Left lung (tissue), 14 donors: ENCODE measurements at places on chromosomes 2 and 18. TPM values are rescaled to one million over a fixed set of nuclear protein-coding genes. Genes with fewer than 3 reads are reported as not detected.

DNA sequence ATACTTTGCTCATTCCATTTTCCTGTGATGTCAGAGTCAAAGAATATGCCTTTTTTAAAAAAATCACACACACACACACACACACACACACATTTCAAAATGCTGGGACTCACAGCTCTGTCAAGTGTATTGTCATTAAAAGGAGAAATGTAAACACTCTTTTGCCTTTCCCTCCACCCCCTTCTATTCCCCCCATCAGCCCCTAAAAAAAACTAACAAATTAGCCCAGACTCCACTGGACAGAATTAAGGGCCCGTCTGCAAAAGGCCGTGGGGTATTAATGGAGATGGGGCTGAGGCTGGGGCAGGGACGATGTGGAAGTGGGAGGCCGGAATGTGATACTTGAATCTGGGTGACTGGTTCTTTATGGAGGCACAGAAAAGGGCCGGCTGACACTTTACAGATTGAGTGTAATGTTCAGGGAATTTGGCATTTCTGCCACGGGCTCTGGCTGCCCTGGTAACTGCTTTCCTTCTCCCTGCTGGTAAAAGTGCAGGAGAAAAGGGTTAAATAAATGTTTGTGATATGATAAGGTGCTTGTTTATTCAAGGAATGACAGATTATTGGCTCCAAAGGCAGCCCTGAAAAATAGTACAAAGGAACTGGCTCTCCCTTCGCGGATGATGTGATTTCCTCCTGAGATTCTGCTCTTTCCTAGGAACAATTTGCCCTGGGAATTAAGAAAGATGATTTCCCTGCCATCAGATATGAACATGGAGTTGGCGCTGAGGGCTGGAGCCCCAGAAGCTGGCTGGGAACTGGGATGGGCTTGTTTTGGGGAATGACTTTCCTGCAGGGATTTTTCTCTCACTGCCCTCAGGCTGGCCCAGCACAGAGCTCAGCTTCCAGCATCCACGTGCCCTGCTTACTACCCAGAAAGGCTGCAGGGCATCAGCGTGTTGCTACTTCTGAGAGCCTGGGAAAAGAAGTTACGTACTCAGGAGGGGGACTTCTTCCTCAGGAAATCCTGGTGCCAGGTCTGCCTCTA, 52.8 kb upstream of the CTAGE1 start:
- no peaks in the 10 kb centered on the region for H3K36me3 ChIP-seq
- H3K4me1 ChIP-seq: peaks cover 38% of the 10 kb centered on the region
- peak overlapping the region; percentile 70 for H3K27ac ChIP-seq
- DNase-seq: no peak
- no peak overlapping the region for H3K4me3 ChIP-seq

GRCh38 chr2:161843936-161844335, 219.7 kb downstream of the SLC4A10 start:
- DNase-seq: no peak
- H3K4me3 ChIP-seq: no peak overlapping the region
- no peaks in the 10 kb centered on the region for H3K4me1 ChIP-seq
- H3K27me3 ChIP-seq: no peaks in the 10 kb centered on the region

DNA sequence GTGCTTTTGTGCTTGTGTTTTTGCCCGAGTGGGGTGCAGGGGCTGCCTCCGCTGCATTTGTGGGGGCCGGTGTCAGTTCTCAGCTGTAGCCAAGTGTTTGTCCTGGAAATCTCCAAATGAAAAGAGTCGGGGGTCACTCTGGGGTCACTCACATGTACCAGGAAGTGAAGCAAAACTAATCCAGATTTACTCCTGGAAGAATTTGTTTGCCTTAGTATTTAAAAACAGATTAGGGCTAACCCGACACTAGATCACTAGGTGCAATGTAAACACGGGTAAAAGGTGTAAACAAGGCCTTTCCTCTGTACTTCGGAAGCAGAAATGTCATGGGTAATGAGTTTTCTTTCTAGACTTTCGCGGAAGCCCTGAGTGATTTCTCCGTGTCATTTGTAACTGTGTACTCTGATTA, 50.3 kb downstream of the GBX2 start:
- H3K36me3 ChIP-seq: no peaks in the 10 kb centered on the region
- peak; percentile 13 for DNase-seq
- no peak overlapping the region for H3K4me3 ChIP-seq
- H3K27ac ChIP-seq: no peak overlapping the region
- peaks cover 3% of the 10 kb centered on the region for H3K4me1 ChIP-seq
- no peaks in the 10 kb centered on the region for H3K27me3 ChIP-seq

DNA sequence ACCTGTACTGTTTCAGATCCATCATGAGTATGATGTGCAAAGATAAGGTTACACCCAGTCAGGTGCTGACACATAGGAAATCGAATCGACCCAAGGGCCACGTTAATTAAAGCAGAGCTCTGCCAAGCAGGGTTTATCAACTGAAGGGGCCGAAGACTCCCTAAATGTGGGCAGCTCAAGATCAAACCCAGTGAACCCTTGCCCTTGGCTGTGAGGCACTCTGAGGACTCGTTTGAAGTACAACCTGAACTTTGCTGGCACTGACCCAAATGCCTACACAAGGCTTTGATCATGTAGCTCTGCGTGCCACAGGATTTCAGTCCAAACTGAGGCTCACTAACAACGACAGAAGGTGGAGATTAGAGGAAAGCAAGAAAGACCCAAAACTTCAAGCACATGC, 352.1 kb downstream of the MTX2 start:
- no peaks in the 10 kb centered on the region for H3K36me3 ChIP-seq
- H3K4me1 ChIP-seq: no peaks in the 10 kb centered on the region
- no peak for DNase-seq

DNA sequence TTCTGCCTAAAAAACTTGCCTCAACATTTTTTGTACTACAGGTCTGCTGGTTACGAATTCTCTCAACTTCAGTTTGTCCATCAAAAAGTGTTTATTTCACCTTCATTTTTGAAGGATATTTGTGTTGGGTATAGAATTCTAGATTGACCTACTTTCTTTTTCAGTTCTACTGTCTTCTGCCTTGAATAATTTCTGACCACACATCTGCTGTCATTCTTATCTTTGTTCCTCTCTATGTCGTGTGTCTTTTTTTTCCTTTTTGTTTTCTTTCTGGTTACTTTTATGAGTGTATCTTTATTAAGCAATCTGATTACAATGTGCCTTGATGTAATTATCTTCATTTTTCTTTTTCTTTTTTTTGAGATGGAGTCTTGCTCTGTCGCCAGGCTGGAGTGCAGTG, 25.3 kb downstream of the ADCY3 start:
- H3K36me3 ChIP-seq: no peaks in the 10 kb centered on the region
- no peak overlapping the region for H3K4me3 ChIP-seq

- H3K27ac ChIP-seq: no peak overlapping the region
- no peaks in the 10 kb centered on the region for H3K36me3 ChIP-seq
- no peaks in the 10 kb centered on the region for H3K4me1 ChIP-seq
- DNase-seq: no peak
- no peaks in the 10 kb centered on the region for H3K27me3 ChIP-seq
These were observed 516.9 kb downstream of the ARHGAP15 start for GRCh38 chr2:143645921-143646645.

DNA sequence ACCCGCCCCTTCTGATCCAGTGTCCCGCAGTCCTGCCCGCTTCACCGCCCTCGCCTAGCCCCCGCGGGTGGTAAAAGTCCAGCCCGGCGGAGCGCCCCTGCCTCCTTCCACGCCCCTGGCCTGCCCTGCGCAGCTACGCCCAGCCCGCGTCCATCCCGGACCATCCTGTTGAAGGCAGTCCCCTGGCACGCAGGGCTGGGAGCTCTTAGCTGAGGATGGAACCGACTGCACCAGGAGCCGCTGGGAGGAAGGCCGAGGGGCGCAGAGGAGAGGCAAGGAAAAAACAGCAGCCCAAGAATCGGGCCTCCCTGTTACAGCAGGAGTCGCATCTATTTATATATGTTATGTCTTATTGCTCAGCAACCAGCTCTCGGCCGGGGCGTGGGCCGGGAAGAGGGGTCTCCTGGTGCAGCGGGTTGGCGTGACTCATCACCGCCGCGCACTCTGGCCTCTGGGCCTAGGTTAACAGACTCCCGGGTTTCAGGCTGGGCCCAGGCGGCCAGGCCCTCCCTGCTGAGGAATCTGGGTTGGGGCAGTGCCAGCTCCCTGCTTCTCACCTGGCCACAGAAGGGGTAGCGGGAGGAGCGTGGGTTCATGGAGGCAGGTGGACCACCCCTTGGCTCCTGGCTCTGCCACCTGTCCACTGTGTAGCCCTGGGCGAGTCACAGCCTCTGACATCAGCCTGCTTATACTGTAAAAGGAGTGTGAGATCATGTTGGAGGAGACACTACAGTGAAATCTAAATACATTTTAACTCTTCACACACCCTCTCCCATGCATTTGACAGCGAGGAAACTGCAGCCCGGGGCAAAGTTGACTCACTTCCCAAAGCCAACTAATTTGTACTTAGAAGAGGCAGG, 13.4 kb upstream of the MAP3K2 start:
- H3K36me3 ChIP-seq: no peaks in the 10 kb centered on the region
- H3K27ac ChIP-seq: peak overlapping the region; percentile 57
- no peaks in the 10 kb centered on the region for H3K27me3 ChIP-seq
- peak; percentile 68 for DNase-seq
- peaks cover 14% of the 10 kb centered on the region for H3K4me1 ChIP-seq

DNA sequence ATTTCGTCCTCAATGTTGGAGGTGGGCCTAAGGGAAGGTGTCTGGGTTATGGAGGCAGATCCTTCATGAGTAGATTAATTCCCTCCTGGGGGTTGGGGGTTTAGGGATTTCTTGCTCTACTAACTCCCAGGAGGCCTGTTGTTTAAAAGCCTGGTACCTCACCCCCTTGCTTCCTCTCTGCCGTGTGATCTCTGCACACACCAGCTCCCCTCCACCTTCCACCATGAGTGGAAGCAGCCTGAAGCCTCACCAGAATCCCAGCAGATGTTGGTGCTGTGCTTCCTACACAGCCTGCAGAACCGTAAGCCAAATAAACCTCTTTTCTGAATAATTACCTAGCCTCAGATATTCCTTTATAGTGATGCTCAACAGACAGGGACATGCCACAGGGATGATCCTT, 141.5 kb downstream of the ZNF516 start:
- H3K4me1 ChIP-seq: no peaks in the 10 kb centered on the region
- no peak overlapping the region for H3K27ac ChIP-seq
- no peak overlapping the region for H3K4me3 ChIP-seq
- H3K27me3 ChIP-seq: peaks cover 9% of the 10 kb centered on the region
- no peak for DNase-seq
- no peaks in the 10 kb centered on the region for H3K36me3 ChIP-seq

- no peak overlapping the region for H3K4me3 ChIP-seq
- no peaks in the 10 kb centered on the region for H3K27me3 ChIP-seq
- DNase-seq: no peak
- no peak overlapping the region for H3K27ac ChIP-seq
These were observed 41.4 kb upstream of the ROCK2 start for GRCh38 chr2:11385847-11386246.

DNA sequence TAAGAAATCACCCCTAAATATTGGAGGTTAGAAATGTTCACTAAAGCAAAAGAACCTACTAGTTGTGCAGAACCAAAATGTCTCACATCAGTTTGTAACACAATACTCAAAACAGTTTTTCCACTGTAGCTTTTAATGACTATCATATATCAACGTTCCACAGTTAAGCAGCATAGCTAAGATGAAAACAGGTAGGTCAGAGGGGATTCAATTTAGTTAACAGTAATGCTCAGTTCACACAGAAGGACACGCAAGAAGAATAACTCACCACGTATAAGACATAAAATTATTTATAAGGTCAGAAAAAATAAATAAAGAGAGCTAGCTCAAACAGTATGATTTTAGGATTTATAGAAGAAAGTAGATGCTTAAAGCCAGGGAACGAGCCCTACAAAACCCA, 118.9 kb upstream of the CCDC150 start:
- H3K36me3 ChIP-seq: no peaks in the 10 kb centered on the region
- H3K4me3 ChIP-seq: no peak overlapping the region
- no peaks in the 10 kb centered on the region for H3K4me1 ChIP-seq
- no peak overlapping the region for H3K27ac ChIP-seq
- no peaks in the 10 kb centered on the region for H3K27me3 ChIP-seq
- DNase-seq: no peak

- H3K36me3 ChIP-seq: no peaks in the 10 kb centered on the region
- H3K4me3 ChIP-seq: no peak overlapping the region
- no peak overlapping the region for H3K27ac ChIP-seq
- H3K4me1 ChIP-seq: no peaks in the 10 kb centered on the region
These were observed 36.4 kb upstream of the PXDN start for GRCh38 chr2:1780693-1781092.

GRCh38 chr2:3430172-3430571, 50.7 kb downstream of the TRAPPC12 start:
- no peaks in the 10 kb centered on the region for H3K4me1 ChIP-seq
- no peak for DNase-seq
- H3K36me3 ChIP-seq: no peaks in the 10 kb centered on the region

DNA sequence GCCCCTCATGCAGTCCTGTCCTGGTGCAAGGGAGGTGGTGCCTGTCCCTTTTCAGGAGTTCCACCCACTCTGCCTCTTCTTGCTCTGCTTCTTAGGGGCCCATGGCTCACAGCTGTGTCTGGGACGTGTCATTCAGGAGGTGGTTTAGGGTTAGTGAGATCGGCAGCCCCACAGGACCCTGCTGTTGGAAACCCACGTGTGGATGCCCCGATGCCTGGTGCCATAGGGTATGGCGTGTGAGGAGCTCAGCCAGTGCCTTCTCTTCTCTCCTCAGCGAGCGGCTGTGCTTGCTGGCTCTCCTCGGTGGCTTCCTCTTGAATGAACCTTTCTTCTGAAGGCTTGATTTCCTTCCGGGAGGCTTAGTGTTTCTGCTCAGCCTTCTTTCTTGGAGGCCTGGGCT, 55.2 kb downstream of the LDLRAD4 start:
- no peak overlapping the region for H3K4me3 ChIP-seq
- no peak for DNase-seq
- no peak overlapping the region for H3K27ac ChIP-seq
- H3K27me3 ChIP-seq: no peaks in the 10 kb centered on the region
- H3K36me3 ChIP-seq: no peaks in the 10 kb centered on the region

GRCh38 chr2:164745012-164745797, 96.4 kb downstream of the COBLL1 start:
- no peak overlapping the region for H3K27ac ChIP-seq
- no peaks in the 10 kb centered on the region for H3K36me3 ChIP-seq
- DNase-seq: no peak
- no peaks in the 10 kb centered on the region for H3K27me3 ChIP-seq
- H3K4me1 ChIP-seq: no peaks in the 10 kb centered on the region

Gene KATNAL2
- total RNA-seq: 4.2 TPM

Gene LOXHD1
- 0.76 TPM for total RNA-seq

Gene CCDC68
- 16.1 TPM for total RNA-seq

Gene ARHGAP25
- total RNA-seq: 16.5 TPM

Gene SMYD5
- 12.1 TPM for total RNA-seq
